ENCODE measurements at places on chromosomes 2 and 18.

DNA sequence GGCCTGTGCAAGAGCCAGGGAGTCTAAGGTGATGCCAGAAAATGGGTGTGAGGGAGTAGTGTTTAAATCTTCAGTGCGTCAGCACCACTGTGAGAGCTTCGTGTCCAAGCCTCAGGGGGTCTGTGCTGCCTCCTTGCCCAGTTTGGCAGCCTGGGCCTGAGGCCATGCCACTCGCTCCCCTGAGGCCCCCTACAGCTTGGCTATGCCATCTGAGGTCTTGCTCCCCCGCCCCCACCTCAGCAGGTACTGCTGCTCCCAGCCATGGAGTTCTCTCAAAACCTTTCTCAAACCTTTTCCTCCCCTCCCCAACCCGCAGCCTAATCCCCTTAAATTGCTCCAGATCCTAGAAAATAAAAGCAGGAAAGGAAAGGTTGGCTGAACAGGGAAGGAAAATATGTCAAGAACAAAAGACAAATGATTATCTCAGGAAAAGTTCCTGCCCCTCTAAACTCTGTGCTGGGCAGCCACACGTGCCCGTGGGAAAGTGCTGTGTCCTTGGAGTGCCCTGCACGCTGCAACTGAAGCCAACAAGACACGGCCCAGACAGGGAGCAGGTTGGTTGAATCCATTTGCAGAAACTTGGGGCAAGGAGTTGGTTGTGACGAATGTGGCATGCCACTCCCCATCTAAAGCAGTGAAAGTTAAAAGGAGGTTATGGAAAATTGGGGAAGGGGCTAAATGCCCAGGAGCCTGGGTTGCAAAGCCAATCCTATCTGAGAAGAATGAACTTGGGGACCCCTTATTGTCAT is 61.2 kb downstream of the ATOH8 start:
- DNase-seq: no peak

GRCh38 chr2:55102056-55102812 is 52.0 kb upstream of the RTN4 start:
- DNase-seq: no peak

DNA sequence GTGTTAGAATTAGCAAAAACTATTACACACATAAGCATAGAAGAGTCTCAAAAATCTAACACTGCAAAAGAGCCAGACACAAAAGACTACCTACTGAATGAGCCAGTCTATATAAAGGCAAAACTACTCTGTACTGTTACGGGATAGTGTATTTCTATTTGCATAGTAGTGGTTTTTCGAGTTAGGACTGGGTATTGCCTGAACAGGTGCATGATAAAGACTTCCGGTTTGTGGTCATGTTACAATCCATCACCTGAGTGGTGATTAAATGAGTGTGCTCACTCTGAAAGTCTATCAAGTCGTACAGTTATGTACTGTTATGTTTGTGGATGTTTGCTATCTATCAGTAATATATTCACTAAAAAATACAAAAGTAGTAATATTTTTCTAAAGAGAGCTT is 523.3 kb upstream of the SYT4 start:
- DNase-seq: no peak

DNA sequence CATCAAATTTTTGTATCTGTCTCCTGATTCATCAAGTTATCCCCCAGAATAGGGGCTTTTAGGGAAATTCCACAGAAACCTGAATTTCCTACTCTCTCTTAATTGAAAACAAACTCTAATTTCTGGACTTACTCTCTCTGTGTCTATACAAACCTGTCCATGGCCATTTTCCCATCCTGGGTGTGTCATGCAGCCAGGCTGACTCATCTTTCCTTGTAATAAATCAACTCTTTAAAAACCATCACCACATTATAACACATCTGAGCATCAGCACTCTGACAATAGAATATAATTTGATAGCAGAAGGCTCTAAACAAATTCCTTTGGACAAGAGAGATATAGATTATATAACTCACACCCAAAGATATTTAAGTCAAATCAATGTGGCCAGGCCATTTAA is 610.2 kb downstream of the DCC start:
- DNase-seq: no peak

DNA sequence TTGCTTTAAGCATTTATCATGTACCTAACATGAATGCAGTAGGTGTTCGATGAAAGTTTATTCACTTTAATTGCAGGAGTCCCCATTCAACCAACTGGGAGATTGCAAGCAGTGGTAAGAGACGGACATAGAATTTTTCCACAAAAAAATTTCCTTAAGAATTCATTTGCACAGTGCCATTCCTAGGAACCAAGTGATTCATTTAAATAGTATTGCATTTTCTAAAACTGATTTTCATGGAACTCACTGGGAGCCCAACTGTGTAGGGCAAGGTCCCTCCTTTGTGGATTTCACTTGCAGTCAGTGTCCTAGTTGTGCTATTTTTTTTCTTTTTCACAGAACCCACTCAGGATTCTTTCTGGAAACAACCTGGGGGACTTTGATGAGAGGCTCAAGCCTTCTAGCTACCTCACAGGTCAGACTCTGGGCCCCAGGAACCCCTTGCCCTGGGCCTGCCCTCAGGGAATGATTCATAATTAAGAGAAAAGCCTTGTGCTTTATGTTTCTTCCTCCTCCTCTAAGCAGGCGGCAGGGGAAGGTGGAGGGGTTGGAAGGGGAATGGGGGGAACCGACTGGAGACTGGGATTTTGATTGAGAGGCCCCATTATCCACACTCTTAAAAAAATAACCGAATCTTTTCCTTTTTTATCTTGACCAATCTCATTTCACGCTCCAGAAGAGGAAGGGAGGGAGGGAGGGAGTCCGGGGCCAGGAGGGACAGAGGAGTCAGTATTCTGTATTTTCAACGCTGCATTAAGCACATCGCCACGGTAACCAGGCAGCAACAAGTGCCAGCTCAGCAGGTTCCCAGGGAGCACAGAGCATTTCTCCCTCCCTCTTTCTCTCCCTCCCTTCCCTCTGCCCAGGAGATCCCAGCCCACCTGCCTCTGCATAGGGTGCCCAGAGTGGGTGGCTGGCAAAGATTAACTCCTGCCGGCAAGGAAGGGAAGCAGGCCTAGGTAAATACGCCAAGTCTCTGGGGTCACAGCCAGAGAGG is 51.8 kb downstream of the PSD4 start:
- DNase-seq: no peak

DNA sequence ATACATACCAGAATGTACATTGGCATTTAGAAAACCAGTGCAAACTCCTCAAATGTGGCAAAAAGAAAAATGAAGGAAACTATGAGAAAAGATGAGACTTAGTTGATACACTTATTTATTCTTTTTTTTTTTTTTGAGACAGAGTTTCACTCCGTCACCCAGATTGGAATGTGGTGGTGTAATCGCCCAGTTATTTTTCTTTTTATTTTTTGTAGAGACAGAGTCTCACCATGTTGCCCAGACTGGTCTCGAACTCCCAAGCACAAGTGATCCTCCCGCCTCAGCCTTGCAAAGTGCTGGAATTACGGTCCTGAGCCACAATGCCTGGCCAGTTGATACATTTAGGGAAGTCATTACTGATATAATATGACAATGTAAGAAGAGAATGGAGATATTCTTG is 274.2 kb upstream of the LRATD1 start:
- DNase-seq: no peak
